ENCODE measurements at places on chromosomes 6 and 20. TPM values are rescaled to one million over a fixed set of nuclear protein-coding genes. Genes with fewer than 3 reads are reported as not detected.

CDKN1A gene
- 199 TPM for total RNA-seq

PHF1 gene
- total RNA-seq, result 32.5 TPM

ZBTB12 gene
- 3.5 TPM for total RNA-seq

ATP6V1G2 gene
- total RNA-seq, result 0.84 TPM

ASIP gene
- total RNA-seq, result not detected

ASCC3 gene
- total RNA-seq, result 57.2 TPM

PSMB8 gene
- total RNA-seq, result 25.7 TPM

STK4 gene
- total RNA-seq, result 29.6 TPM

KCNG1 gene
- 1.1 TPM for total RNA-seq

MEI4 gene
- total RNA-seq, result not detected

IL17F gene
- total RNA-seq, result not detected

KIF25 gene
- not detected for total RNA-seq

MOXD1 gene
- total RNA-seq, result not detected

LINC00237 gene
- total RNA-seq, result not detected

TAGAP gene
- total RNA-seq, result not detected

SPEF1 gene
- 0.44 TPM for total RNA-seq

PPIL6 gene
- total RNA-seq, result 0.33 TPM

CRYBG1 gene
- 25.0 TPM for total RNA-seq

ABCC10 gene
- 37.9 TPM for total RNA-seq

OGFR gene
- 35.1 TPM for total RNA-seq

FAXC gene
- 3.6 TPM for total RNA-seq

PAK5 gene
- not detected for total RNA-seq

SIRPD gene
- not detected for total RNA-seq

HLA-DRB1 gene
- not detected for total RNA-seq

ENPP5 gene
- total RNA-seq, result not detected
